ENCODE measurements at places on chromosomes 2 and 18. TPM values are rescaled to one million over a fixed set of nuclear protein-coding genes. Genes with fewer than 3 reads are reported as not detected.

Gene RHOB
- 157 TPM for total RNA-seq

Gene LRRTM4
- 0.89 TPM for total RNA-seq

Gene SLC1A4
- 9.9 TPM for total RNA-seq

Gene RIT2
- total RNA-seq, result not detected

Gene DLX2
- 0.99 TPM for total RNA-seq

Gene WDR43
- total RNA-seq, result 47.7 TPM

Gene ARHGAP25
- 5.8 TPM for total RNA-seq

Gene SERPINB3
- 49.5 TPM for total RNA-seq

Gene SRD5A2
- not detected for total RNA-seq

Gene TRIP12
- 226 TPM for total RNA-seq

Gene TNFAIP6
- total RNA-seq, result 26.5 TPM

Measured in skin of body (tissue), 3 donors.